Upper lobe of left lung (tissue), 6 donors: ENCODE measurements at places on chromosomes 5 and 9. TPM values are rescaled to one million over a fixed set of nuclear protein-coding genes. Genes with fewer than 3 reads are reported as not detected.

The MCIDAS gene
- 0.22 TPM for total RNA-seq

The TMC1 gene
- total RNA-seq = not detected

The RGS7BP gene
- 2.5 TPM for total RNA-seq

The SLC2A8 gene
- total RNA-seq = 7.0 TPM

The ORM2 gene
- total RNA-seq = 5.5 TPM

The SLC34A3 gene
- 0.17 TPM for total RNA-seq

The GABRA1 gene
- total RNA-seq = not detected

The TRIM52 gene
- 47.1 TPM for total RNA-seq

The KCNIP1 gene
- 1.9 TPM for total RNA-seq

The MEGF10 gene
- total RNA-seq = not detected

The PKD2L2 gene
- not detected for total RNA-seq

The ZNF879 gene
- total RNA-seq = 5.3 TPM

The MEF2C gene
- 20.5 TPM for total RNA-seq

The GCNT4 gene
- 3.0 TPM for total RNA-seq

The ELL2 gene
- 203 TPM for total RNA-seq

The CDH9 gene
- not detected for total RNA-seq
